Activated T-helper 2 cell treated with anti-CD3 and anti-CD28 coated beads, Interferon-gamma antibody, Interleukin-2, Interleukin-4, amounts not matched to agents 10 μg/mL and 5 μg/mL and 100 μg/mL, durations not matched to agents 14 hours and 24 hours and 36 hours (primary cell): ENCODE measurements at places on chromosomes 11 and 22.

- no peak for DNase-seq
These were observed 8.9 kb downstream of the OR5D16 start for GRCh38 chr11:55847453-55847852.

GRCh38 chr11:17405232-17406005 is 17.0 kb upstream of the KCNJ11 start:
- DNase-seq: no peak

- no peak for DNase-seq
These were observed 45.0 kb downstream of the IGLL1 start for GRCh38 chr22:23534851-23535717.

- DNase-seq: no peak
These were observed 83.3 kb downstream of the ATG16L2 start for GRCh38 chr11:72897506-72897905.

DNA sequence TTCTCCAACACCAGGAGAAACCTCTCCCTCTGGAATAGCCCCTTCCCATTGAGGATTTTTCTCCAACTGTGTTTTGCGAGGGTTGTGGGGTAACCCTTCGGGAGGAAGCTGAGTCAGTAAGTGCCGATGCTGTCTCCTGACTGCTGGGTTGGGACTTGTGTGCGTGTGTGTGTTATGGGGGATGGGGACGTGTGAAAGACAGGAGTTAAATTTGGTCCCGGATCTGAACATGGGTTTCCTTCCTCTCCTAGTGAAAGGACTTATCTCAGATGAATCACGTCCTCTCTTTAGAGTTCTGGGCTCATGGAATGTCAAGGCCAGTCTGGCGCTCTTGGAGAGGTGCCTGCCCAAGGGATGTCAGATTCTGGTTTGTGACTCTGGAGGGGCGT is 33.3 kb downstream of the KIAA1671 start:
- no peak for DNase-seq
